ENCODE measurements at places on chromosomes 12 and 14.
A peak's percentile ranks its signal among the peaks of the same experiment; 100 is the strongest.

DNA sequence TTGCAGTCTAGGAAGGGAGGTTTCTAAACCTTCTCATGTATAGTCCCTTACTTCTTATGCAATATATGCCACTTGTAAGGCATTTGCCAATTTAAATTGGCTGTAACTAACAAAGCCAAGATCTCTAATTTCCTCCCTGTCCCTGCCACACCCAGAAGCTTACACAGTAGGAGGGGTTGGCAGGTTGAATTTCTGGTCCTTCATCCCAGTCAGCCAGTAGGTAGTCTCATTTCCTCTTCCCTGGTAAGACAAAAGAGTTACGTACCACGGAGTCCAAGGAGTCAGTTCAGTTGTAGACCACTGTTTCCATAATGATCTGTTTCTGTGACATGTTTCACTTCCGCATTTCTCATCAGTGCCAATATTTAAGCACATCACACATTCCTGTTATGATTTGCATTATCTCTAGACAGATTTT is 47.0 kb upstream of the PLBD1 start:
- no peak for DNase-seq

GRCh38 chr14:67357969-67358354 is 1.6 kb downstream of the ATP6V1D start:
- DNase-seq, result no peak

- DNase-seq, result no peak
Observed at GRCh38 chr12:71237128-71237527, 79.3 kb upstream of the TSPAN8 start.

DNA sequence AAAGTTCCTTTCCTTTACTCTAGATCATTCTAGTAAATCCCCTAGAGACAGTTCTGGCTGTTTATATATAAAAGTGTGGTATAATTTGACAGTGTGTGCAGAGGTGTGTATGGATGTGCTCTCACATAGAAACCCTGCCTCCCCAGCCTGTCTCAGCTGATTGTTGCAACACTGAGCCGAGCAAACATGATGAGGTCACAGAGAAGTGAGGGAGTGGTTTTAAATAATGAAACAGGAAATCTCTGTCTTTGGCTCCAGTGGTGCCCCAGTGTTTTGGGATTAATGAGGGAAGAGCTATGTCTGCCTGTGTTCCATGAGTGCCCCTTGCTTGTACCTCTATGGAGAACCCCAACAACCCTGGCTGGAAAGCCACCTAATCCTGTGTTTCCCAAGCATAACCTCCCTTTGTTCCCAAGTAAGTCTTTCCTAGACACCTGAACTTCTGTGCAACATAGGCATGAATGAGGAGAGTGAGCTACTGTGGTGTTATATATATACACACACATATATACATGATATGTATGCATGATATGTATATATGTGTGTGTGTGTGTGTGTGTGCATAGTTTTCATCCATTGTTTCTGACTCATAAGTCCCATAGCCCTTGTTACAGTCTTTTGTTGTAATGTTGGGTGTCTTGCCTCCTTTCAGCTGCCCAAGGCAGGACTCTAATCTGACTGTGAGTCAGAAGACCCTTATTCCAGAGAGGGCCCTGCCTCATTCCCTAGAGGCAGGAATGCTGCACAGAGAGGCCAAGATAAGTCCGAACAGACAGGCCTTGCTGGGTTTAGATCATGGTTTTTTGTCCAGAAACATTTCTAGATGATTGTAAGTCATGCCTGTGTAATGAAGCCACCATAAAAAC is 18.0 kb downstream of the TRAF3 start:
- peak; percentile 83 for DNase-seq

- no peak for DNase-seq
Observed at GRCh38 chr12:93244514-93245077, 133.1 kb upstream of the NUDT4 start.

DNA sequence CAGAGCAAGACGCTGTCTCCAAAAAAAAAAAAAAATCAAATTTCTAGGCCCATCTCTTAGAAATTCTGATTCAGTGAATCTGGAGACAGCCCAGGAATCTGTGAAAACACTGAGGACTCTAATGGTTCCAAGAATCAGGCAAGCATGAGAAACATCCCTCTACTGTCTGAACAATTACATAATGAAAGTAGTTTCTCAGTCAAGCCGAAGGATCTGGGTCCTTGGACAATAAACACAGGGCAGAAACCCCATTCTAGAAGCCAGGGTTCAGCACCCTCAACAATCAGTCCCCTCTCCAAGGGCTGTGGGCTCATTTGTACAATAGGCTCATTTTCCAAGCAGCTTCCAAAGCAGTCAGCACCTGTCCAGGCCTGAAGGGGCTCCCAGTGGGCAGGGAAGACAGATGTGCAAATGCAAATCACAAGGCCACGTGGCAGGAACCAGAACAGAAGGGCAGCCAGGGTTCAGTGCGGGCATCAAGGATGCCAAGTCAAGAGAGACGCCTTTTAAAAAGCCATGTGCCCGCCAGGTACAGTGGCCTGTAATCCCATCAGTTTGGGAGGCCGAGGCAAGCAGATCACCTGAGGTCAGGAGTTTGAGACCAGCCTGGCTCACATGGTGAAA is 96.1 kb downstream of the KSR2 start:
- DNase-seq, result no peak

DNA sequence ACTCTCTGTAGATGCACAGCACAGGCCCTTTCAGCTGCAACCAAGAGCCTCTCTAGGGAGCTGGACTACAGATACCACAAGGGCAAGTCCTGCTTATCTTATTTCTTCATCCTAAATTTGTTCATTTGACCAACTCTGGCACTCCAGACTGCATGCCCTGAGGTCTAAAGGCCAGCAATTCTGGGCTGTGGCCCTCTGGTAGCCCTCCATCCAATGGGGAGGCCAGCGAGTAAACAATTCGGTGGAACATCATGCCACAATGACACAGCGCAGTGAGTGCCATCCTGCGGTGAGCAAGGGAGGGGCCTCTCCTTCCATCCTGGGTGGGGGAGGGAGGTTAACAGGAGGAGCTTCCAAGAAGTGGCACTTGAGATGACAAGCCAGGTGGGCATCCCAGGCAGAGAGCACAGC is 652 bp upstream of the SELPLG start:
- DNase-seq, result no peak

DNA sequence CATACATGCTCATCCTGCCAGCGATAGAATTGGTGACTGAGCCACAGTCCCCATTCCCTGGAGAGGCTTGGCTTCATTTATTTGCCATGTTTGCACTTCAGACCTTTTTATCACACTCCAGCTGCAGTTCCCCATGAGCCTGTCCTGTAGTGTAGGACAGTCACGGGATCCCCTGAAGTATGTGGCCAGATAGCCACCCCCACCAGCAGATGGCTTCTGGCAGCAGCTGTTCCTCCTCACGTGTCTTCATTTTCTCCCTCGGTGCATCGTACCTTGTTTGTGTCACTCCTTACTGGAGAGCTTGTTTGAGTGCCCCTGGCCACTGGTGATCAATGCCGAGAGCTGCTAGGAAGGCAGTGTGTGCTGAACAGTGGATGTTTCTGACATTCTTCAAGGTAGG is 40.2 kb downstream of the UBE3B start:
- DNase-seq, result no peak

GRCh38 chr14:80269353-80269925 is 58.1 kb upstream of the DIO2 start:
- DNase-seq, result no peak

- no peak for DNase-seq
Observed at GRCh38 chr12:119666226-119666795, 1.6 kb upstream of the PRKAB1 start.

- DNase-seq, result no peak
Observed at GRCh38 chr12:54479421-54479820, 6.0 kb upstream of the GTSF1 start.

DNA sequence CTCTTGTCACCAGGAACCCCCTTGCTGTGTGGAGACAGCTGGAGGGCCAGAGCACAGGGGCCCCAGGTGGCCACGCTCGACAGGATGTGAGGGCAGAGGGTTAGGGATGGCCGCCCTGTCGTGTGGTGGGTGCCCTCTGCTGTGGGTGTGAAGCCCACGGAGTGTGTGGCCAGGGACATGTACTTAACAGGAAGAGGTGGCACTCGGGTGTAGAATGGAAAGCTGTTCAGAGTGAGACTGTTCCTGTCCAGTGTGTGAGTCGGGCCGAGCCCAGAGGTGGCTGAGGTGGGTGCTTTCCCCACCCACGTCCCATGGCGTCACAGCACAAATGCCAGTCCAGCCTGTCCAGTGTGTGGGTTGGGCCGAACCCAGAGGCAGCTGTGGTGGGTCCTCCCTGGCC is 47.1 kb downstream of the FBRSL1 start:
- no peak for DNase-seq

Data from NCI-H2081 (cell line).